ENCODE measurements at places on chromosomes 3 and 15.

DNA sequence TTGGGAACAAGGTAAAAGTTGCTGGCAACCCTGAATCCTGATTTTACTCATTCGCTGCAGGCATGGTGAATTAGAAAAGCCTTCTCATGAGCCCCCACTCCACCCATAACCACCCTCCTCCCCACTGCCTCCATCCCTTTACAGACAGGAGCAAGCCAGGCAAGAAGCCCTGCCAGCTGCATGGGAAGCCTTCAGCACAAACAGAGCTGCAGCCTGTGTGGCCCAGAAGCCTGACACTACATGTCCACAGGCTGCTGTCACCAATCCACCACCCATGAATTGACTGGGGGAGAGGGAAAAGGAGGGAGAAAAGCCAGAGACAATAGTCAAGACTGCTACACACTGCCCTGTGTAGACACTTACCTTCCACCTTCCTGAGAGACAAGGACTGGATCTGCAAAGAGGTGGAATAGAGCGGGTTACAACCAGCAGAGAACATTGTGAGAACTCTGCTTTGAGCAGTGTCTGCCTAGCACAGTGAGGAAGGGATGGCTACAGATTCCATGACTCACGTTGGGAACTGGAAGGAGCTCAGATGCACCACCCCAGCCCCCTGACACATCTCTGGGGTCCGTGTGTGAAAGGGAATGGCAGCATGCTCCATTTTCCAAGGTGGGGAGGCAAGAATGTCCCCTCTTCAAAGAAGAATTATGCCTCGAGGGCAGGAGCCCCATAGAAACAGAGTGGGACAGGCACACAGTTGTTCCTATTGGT, 33.9 kb downstream of the DZIP1L start:
- peak; percentile 71 for DNase-seq

- no peak for DNase-seq
Measured at GRCh38 chr3:62950210-62950609, 75.0 kb upstream of the CADPS start.

DNA sequence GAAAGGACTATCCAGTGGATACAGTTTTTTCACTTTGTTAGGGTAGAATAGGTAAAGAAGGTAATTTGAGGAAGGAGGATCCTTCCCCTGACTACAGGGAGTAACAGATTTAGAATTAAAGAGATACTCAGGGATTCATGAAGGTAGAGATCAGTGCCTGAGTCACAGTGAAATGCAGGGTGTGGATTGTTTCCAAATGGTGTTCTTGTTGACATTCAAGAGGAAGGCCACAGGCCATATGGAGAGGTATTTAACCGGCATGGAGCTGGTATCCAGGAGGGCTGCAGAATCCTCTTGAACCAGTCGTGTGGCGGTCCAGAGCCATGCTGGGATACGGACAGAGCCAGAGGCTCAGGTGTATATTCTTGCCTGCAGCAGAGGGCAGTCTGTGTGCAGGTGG, 28.2 kb downstream of the GYG1 start:
- DNase-seq, result no peak

DNA sequence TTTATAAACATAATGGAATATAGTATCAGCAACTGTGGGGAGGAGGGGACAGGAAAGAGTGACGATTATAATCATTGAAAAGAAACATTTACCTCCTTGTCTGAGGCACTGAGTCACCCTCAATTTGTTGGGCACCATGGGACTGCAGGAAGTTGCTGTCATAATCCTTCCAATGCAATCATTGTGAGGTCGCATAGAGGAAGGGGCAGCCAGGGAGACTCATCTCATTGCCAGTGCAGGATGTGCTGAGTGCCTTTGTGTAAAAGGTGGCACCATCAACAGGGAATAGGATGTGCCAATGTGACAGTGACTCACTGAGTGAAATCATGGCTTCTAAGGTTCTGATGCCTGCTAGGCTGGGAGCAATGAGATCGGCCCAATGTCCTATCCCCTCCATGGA, 300.4 kb upstream of the ADAMTS9 start:
- DNase-seq, result no peak

DNA sequence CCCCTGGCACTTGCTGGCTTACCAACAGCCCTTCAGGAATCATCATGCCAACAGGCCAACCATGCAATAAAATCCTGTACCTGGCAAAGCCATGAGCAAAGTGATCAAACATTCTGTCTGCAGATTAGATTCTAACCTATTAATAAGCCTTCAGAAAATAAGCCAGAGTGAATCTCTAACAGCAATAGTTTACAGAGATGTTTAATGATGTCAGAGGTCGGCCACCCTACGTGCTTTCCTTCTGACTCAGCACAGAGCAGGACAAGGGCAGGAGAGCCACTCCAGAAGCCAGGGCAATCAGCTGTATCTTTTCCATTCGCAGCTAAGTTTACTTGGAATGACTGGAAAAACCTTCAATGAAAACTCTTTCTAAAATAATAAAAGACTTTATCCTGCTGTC, 13.1 kb downstream of the COL8A1 start:
- no peak for DNase-seq

DNA sequence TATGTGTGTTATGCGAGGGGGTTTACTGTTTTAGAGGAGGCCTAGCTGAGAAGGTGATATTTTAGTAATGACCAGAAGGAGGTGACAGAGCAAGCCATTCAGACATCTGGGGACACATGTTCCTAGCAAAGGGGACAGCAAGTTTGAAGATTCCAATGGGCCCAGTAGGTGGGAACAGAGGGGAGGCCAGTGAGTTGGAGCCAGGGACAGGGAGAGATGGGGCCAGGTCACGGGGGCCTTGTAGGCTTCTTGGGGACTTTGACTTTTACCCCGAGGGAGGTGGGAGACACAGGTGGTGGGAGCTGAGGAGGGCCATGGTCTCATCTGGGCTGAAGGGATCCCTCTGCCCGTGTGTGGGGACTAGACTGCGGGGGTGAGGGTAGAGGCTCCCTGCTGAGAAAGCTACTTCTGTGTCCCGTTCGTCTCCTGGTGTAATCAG, 72.5 kb downstream of the MGLL start:
- no peak for DNase-seq

DNA sequence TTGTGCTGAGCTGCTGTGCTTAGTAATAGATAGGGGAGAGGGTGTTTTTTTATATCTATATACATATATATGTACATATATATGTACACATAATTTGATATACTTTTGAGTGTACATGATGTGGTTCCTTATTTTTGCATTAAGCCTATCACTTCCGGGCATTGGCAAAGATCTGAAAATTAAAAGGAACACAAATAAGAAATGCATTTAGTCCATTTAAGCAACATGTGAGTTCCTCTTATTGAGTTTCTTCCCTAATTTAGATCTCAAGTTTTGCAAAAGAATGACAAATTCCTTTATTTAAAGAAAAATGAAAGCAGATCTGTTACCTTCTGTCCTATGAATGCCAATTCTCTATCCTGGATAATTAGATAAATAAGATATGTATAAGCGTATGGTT, 435.1 kb downstream of the LPP start:
- no peak for DNase-seq

- no peak for DNase-seq
Measured at GRCh38 chr3:31444220-31445142, 88.2 kb upstream of the STT3B start.

DNA sequence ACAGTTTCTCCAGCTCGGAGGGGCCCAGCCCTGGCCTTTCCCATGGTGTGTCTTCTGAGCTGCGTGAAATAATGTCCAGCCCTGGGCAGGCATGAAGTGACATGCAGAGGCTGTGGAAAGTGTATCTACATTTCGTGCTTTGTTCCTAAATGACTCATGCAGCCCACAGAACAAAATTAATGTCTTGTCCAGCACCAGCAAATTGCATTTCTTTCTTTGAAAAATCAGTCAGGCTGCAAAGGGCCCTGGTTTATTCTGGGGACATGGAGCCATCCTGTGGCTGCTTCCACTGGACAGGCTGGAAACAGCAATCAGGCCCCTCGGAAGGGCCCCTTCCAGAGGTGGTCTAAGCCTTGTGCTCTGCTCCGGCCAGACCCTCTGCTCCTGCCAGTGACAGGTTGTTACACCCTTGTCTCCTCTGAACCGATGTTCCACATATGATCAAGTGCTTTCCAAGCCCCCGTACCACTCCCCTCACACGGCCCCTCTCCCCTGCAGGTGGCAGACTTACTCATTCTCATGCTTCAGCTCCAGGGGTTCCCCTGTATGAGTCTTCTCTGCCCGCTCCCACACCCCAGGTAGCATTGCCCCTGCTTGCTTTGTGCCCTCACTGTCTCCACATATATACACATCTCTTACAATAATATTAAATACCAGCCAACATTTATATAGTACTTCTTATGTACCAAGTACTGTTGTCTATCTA, 33.7 kb downstream of the CRYGS start:
- DNase-seq, result no peak

DNA sequence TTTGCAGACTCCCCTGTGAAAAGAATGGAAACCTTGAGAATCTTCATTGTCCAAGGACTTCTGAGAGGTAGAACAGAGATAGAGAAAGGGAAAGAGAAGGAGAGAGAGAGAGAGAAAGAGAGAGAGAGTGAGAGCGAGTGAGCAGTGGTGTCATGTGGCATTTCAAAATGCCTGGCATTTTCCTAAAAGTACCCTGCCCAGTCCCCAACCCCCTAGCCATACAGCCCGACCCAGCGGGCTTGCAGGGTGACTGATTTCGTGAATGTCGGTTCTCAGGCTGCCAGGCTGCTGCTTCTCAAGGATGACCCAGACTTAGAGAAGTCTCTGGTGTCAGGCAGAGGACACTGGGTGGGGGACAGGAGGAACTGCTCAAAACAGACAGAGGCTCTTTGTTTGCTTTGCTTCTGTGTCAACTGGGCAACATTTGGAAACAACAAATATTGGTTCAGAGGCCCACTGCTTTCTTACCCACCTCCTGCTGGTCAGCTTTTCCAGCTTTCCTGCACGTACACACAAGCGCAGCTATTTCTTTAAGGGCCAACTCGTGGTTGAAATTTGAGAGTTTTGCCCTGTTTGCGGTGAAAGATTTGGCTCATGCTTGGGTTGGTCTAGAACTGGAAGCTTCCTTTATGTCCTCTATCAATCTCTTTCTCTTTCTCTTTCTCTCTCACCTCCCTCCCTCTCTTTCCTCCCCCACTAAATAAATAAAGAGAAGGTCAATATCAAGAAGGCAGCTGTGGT, 3.7 kb upstream of the TF start:
- no peak for DNase-seq

GRCh38 chr15:72147418-72147817, 29.2 kb downstream of the SENP8 start:
- no peak for DNase-seq

GRCh38 chr15:88791637-88792036, 11.6 kb upstream of the ACAN start:
- no peak for DNase-seq

- DNase-seq, result no peak
Measured at GRCh38 chr3:143002727-143003126, 1.4 kb downstream of the U2SURP start.

DNA sequence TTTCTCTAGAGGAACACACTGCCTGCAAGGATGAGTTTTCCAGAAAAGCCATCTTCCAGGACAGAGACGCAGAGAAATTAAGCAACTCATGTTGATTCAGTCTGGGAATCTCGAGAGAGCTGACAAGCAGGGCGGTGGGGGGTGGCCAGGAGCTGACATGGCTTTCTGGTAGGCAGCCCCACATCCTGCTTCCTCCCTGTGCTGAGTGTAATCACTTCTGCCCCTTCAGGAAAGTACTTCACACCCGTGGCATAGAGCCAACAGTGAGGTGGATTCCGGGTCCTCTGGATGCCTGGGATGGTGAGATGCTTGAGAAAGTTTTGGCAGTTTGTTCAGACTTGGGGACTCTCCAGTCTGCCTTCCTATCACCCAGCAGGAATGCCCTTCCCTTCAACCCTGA, 221.1 kb downstream of the SLCO3A1 start:
- peak; percentile 95 for DNase-seq

DNA sequence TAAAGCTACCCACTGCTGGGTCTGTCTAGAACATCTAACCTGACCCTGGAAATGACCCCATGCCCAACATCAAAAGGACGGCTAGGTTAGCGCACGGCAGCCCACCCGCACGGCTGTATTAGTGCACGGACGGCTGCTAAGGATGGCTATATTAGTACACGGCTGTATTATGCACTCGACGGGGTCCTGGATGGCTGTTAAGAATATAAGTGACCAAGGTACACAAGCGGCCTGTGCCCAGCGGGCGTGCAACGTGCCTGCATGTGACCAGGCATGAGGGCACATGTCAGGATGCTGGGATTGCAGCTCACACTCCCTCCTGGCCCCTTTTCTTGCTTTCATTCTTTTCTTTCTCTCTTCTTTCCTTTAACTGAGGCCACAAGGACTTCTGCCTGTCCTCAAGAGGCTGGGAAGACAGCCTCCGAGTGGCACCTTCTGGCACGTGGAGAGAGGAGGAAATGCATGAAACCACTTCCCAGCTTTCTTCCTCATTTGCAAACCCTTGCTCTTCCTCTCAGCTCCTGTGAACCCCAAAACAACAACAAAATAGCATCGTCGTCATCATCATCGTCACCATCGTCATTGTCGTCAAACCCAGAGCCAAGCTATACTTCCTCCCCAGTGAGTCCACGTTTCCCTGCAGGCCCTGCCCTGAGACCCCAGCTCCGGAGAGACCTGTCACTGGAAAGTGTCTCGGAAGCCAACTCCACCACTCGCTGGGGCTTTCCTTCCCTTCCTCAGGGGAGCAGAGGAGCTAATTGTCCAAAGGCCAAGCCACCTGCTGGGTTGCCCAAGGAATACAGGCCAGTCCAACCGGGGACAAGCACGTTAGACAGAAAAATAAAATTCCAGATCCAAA, 101.8 kb downstream of the CHSY1 start:
- no peak for DNase-seq

GRCh38 chr15:31396881-31397560, 70.4 kb downstream of the KLF13 start:
- DNase-seq, result no peak

DNA sequence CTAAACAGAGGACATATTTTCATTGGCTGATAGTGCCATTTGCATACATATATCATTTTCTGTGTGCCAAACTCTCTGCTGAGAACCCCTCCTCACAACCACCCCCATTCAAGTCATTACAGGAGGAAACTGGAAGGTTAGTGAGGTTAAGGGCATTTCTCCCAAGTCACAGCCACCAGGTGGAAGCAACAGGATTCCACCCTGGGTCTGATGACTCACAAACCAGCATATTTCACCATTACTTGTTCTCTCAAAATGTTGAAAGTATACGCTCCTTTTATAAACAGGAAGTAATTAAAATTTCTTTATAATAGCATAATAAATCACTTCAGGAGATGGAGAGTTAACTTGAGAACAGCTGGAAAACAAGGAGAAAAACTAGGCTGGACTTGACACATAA, 398.6 kb upstream of the WNT5A start:
- peak; percentile 49 for DNase-seq

DNA sequence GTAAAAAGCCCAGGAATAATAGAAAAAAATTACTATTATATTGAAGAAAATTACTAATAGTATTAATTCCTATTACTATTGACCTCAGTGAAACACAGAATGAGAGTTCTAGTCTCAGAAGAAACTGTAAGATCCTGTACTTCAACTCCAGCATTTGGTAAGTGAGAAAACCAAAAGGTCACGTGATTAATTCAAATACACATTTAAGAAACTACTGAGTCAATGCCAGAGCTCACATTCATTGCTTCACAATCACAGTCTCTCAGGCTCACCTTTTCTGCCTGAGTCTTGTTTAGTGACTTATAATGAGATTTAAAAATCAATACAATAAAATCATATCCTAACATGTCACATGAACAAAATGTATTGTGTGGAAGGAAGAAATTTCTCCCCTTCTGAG, 556.1 kb downstream of the FGF12 start:
- DNase-seq, result no peak

GRCh38 chr3:65288776-65289175, 601.0 kb upstream of the ADAMTS9 start:
- peak; percentile 2 for DNase-seq
